ENCODE measurements at places on chromosomes 3 and 15.

DNA sequence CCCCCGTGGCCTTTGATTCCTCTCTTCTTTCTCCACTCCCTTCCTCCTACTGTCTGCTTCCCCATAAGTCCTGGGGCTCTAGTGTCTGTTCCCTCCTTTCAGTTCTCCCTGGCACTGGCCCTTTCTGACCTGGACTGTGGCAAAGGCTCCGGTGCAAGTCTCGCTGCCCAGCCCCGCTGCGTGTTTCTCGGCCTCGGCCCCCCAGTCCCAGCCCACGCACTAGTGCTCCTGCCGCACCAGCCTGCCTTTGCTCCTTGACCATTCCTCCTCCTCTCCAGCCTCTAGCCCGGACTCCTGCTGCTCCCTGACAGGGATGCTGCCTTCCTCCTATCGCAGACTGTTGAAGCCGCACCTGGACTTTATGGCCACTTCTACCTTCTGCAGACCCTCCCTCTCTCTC is 2.1 kb downstream of the TM6SF1 start:
- no peak for DNase-seq

DNA sequence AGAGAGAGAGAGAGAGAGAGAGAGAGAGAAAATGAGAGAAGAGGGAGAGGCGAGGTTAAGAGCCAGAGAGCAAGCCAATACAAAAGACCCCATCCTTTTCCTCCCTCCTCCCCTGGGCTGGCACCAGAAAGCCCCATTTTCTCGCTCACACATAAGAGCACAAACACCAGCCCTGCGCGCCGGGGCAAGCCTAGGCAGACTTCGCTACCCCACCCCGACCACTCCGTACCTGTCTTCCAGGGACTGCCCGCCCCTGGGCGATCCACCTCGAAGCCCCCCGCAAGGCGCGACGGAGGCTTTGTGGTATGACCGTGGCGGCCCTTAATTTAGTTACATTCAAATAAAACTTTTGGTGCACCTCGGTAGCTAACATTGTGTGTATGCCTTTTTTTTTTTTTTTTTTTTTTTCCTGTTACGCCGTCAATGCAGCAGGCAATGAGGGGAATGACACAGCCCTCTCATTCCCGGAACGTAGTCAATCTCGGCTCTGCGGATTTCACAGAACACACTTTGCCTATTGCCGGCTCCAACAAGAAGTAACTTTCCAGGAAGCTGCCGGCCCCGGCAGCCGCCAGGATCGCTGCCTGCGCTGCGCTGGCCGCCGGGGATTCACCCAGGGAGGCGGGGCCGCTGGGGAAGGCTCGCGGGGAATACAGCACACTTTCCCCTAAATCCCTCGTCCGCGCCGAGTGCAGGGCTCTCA is 7.7 kb downstream of the BCL6 start:
- peak; percentile 85 for DNase-seq

DNA sequence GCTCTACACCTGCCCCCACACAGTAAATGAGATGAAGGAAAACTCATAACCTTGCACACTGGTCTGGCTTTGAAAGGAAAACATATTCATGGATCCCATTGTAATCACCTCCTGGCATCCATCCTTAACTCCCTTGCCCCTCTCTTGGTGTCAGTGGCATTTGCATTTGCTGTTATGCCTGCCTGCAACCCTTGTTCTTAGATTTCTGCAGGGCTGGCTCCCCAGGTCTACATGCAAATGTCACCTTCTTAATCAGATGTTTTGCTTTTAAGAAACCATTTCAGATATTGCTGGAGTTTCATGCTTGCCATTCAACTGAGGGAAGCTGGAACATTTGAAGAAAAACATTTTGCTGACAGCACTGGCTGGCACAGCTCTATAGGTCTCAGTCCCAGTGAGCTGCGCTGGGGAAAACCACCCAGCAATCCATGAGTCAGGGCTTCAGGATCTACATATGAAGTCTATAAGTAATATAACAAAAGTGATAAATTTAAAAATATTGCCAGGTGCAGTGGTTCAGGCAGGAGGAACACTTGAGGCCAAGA is 19.1 kb downstream of the LRRC2 start:
- no peak for DNase-seq

GRCh38 chr15:50685976-50686468 is 575 bp downstream of the TRPM7 start:
- DNase-seq: peak; percentile 82

GRCh38 chr15:57012556-57012955 is 94.1 kb downstream of the TCF12 start:
- DNase-seq: no peak

GRCh38 chr15:31516874-31517273 is 190.2 kb downstream of the KLF13 start:
- DNase-seq: no peak

- no peak for DNase-seq
These were observed 254.7 kb downstream of the NR1D2 start for GRCh38 chr3:24199775-24200247.
